T-helper 9 cell (primary cell): ENCODE measurements at places on chromosomes 6 and 20.

DNA sequence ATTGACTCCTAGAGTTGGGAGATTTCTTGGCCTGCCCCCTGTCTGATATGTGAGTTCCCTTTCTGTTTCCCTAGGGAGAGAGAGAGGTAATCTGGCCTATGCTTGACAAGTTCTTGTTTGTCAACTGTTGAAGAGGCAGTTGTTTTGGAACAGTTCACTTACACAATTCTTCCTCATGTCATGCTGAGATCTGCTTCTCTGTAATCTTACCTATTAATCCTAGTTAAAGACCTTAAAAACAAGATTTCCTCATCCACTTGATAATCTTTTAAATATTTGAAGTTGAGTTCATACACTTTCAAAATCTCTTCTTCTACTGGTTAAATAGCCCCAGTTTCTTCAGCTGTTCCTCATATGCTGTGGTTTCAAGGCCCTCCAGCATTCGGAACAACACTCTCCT lies 89.9 kb downstream of the FIG4 start:
- no peak for DNase-seq

DNA sequence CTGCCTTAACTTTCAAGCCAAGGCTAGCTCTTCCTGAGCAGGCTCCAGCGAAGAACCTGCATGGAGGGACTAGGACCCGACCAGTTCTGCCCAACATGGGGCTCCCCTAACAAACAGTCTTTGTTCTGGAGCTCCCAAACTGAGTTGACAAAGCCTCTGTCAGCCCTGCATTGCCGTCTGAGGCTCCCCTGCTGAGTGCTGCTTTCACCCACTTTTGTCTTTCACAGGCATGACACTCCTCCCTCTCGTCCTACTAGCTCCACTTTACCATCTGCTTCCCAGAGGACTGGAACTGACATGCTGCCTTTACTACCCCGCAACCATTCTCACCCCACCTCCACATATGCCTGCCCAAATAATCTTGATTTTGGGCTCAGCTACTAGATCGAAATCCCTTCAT lies 45.1 kb upstream of the B4GALT5 start:
- DNase-seq: no peak

- DNase-seq: no peak
Observed at GRCh38 chr20:52481443-52481842, 289.9 kb upstream of the ZFP64 start.

DNA sequence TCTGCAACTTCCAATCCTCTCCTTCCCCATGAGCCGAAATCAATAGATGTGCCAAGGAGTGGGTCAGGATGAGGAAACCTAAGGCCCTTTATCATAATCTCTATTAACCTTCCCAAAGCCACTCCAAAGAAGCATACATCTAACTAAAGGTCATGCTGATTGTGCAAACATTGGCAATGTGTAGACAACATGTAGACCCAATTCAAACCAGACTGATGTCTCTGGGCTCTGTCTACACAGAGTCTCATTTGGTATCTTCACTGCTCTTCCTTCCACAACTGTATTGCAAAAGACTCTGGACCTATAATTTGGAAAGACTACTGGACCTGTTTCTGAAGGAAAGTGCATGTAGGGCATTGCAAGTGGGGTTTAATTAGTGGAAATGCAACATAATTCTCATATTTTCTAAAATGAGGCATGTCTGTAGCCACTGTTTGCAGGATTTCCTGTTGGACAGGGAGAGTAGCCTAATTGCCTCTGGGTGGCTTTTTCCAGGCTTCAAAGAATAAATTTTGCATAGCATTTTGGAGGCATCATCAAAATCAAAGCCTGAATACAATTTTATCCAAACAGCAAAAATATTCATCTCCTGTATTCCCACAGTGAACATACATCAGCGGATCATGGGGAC lies 35.0 kb upstream of the MLIP start:
- DNase-seq: no peak

DNA sequence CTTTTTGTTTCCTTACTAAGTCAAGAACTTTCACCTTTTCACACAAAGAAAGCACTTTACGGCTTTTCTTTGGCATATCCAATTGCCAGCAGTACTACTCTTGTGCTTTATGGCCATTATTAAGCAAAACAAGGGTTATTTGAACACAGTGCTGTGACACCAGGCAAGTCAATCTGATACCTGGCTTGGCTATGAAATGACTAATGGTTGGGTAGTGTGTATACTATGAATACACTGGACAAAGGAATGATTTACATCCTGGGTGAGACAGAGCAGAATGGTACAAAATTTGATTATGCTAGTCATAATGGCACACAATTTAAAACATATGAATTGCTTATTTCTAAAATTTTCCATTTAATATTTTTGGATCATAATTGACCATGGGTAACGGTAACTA lies 22.1 kb upstream of the ADGRF1 start:
- no peak for DNase-seq

DNA sequence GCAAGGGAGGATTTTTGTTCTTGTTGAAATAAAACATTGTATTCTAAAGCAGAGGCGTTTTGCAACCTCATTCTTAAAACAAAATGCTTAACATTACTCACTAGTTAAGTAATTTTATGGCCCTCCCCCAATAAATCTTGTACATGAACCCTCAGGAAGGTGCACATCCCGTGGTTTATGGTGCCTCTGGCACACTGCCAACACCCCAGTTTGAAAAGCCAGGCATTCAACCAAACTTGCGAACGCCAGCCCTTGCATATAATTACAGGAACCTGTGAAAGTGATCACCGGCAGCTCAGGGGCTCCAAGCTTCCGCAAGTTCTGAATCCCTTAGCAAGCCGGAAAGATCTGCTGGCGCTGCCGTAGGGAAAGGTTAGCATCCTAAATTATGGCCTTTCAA lies 1109.0 kb upstream of the FLRT3 start:
- no peak for DNase-seq

DNA sequence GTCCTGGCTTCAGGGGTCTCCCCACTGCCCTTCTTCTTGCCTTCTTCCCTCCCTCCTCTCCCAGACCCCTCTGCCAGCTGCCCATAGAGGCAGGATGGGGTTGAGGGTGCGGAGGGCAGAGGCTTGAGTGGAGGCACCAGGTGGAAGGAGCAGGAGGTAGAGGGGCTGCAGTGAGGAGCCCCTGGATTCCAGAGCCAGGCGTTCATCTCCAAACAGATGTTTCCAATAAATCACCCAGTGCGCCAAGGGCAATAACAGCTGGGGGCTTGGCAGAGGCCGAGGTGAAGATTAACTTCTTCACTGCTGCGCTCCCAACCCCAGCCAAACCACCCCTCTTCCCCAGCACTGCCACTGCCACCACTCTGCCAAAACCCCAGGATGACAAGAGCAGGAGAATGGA lies 10.7 kb downstream of the MDFI start:
- no peak for DNase-seq

DNA sequence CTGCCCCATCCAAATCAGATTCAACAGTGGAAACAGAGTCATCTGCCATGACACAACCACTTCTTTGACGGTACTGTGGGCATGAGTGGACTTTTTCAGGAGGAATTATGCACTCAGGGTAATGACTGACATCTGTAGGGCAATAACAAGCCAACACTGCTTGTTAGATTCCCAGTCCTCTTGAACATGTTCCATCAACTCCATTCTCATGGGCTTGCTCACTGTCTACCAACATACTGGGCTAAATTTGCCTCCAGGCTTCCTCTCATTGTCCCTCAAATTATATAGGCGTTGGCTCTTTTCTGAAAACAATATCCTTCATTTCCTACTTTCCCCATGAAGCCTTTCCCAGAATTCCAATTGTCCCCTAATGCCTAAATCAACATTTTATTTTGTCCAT lies 43.1 kb downstream of the ANKEF1 start:
- no peak for DNase-seq

- DNase-seq: no peak
Observed at GRCh38 chr6:121143476-121143875, 190.8 kb downstream of the TBC1D32 start.

DNA sequence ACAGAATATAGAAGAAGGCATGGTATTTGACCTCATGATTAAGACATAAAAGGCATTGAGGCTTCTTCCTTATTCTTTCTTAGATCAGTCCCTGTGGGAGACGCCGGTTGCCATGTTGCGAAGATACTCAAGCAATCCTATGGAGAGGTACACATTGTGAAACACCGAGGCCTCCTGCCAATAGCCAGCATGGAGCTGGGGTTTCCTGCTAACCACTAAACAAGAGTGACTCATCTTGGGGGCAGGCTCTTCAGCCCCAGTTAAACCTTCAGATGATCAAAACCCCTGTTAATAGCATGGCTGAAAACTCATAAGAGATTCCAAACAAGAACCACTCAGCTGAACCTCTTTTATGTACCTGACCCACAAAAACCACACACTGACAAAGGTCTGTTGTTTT lies 478.8 kb downstream of the CD83 start:
- no peak for DNase-seq

DNA sequence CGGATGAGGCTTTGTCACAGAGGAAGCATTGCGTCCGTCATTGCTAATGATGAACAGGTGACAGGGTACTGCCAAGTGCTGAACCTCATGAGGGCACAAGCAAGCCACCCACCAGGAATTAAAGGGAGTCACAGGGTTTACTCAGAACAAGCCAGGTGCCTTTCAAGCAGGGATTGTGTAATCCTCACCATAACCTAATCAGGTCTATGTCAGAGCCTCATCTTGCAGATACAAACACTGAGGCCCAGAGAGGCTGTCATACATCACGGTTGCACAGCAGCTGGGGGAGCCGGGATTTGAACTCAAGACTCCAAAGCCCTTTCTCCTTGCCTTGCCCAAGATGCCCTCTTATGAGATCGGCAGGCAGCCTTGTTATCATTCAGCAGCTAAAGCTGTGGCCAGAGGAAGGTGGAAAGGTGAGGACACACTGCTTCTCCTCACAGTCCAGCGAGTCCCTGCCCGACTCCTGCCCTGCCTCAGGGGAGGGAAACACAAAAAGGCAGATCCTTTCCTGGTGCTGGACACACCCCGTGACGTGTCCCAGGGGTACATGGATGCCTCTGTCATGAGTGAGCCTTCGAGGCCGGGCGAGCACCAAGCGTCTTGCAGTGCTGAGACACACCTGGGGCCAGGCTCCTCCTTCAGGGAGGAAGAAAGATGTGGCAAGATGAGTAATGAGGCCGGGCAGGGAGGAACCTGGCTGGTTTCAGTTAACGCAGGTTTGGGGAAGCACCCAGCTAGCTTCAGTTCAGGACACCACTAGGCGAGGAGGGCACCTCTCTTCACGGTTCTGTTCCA lies 214.9 kb downstream of the LY86 start:
- DNase-seq: no peak

DNA sequence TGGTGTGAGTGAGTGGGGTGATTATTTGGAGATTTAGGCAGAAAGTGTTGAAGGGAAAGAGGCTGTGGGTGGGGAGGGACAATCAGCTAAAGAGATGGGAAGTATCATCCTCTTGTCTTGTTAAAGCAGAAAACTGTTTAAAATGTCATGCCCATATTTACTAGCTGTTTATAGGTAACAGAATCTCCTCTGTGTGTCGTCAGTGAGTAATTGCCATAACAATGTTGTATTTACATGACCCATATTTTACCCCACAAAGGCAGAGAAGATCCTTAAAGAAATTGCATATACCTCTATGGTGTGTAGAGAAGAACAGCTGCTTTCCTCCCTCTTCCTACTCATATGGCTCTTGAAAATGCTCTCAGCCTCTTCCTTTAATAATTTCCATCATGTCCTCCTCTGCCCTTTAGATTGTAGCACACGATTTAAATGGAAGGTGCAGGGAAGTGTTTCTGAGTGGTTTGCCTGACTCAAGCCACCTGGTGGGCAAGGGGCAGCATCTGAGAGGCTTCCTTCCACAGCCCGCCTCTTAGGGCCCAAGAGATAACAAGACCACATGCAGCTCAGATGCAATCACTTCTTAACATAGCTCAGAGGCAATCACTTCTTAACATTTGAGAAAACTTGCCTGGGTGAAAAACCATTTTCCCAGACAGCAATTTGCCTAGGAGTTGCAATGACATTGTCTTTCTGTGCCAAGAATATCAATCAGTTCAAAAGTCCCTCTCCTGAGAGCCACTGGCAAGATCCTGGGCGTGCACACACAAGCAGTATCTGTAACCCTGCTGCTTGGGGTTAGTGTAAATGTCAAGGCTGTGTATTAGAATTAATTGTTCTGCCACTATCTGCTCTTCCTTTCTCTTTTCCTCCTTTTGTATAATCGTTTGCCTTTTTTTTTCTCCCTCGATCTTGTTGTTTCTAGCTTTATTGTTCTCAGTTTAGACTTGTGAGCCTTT lies 44.1 kb upstream of the EDN1 start:
- DNase-seq: no peak
